ENCODE measurements at places on chromosomes 6 and 20.

GRCh38 chr6:152765331-152765730, 14.7 kb downstream of the VIP start:
- DNase-seq = no peak

- DNase-seq = no peak
These were observed 478 bp upstream of the MTHFD1L start for GRCh38 chr6:150865043-150865405.

DNA sequence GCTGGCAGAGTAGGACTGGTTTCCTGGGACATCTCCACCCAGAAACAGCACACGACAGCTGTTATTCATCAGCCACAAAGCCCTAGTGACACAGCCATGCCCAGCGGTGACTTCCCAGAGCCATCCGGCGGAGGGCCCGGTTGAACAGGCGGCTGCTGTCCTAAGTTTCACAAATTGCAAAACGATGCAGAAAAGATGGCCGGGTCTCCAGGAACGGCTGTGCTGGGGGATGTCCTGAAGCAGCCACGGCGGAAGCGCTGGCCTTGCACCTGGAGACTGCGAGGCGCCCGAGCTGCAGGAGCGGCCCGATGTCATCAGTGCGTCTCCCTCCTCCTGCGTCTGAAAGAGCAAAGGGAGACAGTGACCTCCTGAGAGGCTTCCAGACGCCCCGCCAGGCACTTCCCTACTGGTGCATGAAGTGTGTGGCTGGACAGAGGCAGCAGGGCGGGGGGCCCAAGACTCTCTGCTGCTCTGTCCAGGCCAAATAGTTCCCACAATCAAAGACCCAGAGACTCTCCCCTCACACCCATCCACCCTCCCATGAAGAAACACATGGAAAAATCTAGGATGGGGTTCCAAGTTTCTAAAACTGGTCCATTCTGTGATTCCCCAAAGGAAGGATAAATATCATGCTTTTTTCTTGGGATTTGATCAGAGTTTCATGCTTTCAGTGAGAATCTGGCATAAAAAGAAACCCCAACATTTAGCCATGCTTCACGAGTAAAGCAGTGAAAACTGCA, 44.0 kb downstream of the SSR1 start:
- DNase-seq = no peak

DNA sequence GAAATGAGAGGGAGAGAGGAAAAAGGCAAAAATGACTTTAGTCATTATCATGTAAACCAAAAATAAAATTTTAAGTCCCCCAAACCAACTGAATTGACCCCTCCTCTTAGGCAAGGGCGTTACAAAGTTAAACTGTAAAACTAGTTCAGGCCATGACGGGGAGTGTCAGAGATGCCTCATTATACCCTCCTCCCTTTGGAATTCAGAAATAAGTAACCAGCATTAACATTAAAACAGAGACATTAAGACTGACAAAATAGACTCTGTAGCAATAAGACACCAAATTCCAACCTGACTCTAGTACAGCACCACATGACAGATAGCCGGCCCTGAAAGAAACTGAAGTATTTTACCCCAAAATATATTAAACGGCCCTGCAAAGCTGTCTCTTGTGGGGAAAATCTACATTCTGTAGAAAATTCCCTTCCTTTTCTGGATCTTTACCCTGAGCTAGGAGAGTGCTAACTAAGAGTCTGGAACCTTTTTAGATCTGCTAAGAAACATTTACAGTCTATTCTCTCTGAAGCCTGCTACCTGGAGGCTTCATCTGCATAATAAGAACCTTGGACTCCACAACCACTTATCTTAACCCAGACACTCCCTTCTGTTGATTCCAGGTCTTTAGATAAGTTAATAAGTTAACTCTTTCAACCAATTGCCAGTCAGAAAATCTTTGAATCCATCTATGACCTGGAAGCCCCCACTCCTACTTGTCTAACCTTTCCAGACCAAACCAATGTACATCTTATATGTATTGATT, 150.7 kb downstream of the PKHD1 start:
- no peak for DNase-seq

DNA sequence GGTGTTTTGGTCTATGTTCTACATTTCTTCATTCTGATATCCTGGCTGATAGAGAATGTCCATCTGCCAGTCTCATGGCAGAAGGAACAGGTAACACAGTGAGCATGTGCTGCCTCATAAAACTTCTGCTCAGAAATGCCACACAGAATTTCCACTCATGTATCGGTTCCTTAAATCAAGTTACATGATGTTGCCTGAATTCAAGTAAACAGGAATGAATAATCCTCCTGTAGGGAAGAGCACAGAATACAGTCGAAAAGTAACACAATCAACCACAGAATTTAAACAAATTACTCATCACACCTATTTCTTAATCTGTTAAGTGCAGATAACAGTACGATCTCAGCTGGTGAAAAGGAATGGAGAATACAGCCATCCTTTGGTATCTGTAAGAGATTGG, 74.7 kb downstream of the FAM217A start:
- no peak for DNase-seq

DNA sequence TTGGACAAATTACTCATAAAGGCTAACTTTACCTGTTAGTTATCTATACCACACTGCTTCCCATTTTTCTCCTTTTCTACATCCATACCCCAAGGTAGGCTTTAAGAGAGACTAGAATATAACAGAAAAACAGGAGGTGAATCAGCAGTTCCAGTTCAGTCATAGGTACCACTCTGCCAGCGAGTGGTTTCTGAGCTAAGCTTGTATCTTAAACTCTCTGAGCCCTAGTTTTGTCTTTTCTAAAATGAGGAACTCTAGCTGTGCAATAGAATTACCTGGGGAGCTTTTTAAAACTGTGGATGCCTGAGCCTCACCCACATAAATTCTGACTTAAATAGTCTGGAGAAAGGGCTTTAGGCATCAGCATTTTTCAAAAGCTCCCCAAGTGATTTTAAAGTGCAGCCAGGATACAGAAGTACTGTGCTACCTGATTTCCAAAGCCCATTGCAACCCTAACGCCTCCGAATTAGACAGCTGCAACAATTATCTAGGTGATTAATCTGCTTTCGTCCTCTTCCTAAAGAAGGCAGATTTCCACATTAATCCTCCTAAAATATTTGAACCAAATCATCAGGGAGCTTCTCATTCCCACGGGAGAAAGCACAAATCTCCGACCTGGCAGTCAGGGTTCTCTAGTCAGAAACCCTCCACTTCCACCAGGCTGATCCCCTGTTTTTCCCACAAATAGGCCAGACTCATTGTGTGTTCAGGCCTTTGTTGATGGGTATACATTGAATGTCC, 37.4 kb upstream of the RPL7L1 start:
- no peak for DNase-seq

DNA sequence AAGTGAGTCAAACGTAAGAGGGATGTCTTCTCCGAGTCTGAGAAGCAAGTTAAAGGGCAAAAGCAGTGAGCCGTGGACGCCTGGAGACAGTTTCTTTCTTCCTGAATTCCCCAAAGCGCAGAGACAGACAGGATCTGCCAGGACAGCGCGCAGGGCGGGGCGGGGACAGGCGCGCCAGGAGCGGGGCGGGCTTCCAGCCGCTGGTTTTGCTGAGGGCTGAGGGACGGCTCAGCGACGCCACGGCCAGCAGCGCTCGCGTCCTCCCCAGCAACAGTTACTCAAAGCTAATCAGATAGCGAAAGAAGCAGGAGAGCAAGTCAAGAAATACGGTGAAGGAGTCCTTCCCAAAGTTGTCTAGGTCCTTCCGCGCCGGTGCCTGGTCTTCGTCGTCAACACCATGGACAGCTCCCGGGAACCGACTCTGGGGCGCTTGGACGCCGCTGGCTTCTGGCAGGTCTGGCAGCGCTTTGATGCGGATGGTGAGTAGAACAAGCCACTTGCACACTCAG, at the start of gene SCGN:
Gene SCGN (plus strand): TSS at position 209 of the 509 bp plus-strand sequence. CDS start 189 bp downstream, at position 398.
- peak; percentile 29 for DNase-seq

GRCh38 chr6:52931351-52931750, 21.9 kb upstream of the GSTA3 start:
- DNase-seq = no peak

DNA sequence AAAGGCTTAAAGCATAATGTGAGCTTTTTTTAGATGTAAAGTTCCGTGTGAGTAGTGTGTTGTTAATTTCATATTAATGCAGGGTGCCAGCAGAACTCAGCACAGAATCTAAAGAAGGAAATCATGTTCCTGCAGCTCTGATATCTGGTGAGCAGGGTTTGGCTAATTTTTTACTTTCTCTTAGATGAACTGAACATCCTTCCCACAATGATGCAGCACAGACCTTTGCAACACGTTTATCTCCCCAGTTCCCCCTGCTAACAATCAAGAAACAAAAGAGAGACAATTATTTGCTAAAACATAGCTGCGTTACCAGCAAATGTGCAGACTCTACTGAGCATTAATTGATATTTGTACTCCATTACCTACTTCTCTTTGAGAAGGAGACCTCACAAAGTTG, 39.1 kb upstream of the ATXN1 start:
- DNase-seq = no peak

- DNase-seq = peak; percentile 78
These were observed 1.3 kb downstream of the TAPBP start for GRCh38 chr6:33312361-33313104.

GRCh38 chr20:20562507-20562906, 149.9 kb downstream of the RALGAPA2 start:
- DNase-seq = no peak

DNA sequence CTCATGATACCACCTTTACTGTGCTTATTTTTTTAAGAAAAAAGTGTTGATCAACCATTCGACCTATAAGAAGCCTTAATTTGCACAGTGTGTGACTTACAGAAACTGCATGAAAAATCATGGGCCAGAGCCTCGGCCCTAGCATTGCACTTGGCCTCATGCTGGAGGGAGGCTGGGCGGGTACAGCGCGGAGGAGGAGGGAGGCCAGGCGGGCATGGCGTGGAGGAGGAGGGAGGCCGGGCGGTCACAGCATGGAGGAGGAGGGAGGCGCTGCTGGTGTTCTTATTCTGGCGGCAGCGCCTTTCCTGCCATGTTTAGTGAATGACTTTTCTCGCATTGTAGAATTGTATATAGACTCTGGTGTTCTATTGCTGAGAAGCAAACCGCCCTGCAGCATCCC, 15.6 kb upstream of the SLC22A1 start:
- DNase-seq = no peak

- DNase-seq = no peak
These were observed 186.9 kb downstream of the HIVEP2 start for GRCh38 chr6:142757852-142758628.

DNA sequence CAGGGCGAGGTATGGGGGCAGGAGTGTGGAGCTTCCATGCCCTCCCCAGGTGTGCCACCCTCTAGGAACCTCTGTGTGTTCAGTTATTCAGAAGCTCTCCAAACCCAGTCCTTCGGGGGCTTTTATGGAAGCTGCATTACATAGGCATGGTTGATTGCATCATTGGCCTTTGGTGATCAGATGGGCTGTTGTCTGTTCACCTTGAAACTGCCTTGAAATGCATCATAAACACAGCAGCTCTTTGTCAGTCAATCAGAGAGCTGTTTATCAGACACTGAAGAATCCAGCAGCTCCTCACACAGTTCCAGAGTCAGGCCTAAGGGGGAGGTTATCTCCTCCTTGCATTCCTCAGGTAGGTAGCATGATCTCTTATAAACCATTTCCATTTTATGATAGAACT, 62.4 kb downstream of the E2F3 start:
- no peak for DNase-seq

GRCh38 chr6:44217332-44218143, 812 bp downstream of the MYMX start:
- no peak for DNase-seq

GRCh38 chr6:16129623-16130401, 926 bp downstream of the MYLIP start:
- no peak for DNase-seq

- no peak for DNase-seq
These were observed 29.1 kb downstream of the RREB1 start for GRCh38 chr6:7136859-7137334.

DNA sequence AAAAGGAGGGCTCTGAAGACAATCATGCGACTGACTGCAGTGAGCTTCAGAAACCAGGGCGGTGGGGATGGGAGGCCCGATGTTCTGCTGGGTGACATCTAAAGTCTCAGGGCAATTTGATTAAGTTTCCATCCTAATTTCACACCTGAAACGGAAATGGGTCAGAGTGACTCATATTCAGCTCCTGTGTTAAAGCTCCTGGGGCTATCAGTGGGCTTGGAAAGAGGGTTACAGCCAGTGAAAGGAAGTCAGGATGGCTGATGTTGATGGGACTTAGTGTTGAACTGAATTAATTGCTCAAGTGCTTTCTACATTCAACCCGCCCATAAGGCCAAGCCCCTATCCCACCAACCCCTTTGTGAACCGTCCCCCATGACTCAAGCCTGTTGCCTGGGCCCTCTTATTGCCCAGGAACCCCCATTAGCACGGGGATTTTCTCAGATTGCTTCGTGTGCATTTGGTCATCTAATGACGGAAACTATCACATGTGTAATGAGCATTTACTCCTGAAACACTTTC, 47.1 kb upstream of the TBC1D7 start:
- DNase-seq = no peak

DNA sequence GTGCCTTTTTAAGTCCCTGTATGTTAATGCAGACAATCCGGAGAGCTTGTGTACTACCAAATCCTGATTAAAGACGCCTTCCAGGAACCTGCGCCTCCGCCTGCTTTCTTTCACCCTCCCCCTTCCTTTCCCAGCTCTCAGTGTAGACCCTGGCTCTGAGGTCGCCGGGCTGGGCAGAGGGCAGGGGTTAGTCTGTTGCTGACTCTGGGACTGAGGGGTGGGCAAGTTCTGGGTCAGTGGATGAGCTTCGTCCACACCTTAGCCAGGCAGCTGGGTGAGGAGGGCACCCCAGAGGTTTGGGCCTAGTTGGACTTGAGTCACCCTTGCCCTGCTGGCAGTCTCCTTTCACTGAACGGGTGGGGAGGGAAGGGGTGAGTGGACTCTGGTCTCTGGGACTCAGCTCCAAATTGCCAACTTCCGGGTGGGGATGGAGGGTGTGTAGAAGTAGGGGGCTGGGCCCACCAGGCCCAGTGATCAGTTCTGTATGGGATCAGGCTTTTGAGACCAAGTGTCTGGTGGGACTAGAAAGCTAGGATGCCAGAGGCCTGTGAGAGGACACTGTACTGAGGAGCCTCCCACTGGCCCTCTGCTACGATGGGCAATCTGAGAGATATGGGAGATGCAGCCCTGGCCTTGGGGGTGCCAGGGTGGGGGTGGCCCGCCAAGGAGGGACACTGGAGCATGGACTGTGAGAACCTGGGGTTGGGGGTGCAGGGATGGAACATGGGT, 21.3 kb upstream of the SLC22A7 start:
- DNase-seq = no peak

- no peak for DNase-seq
These were observed 6.8 kb downstream of the GUCA1A start for GRCh38 chr6:42179945-42180313.

- DNase-seq = no peak
These were observed 79.7 kb upstream of the FOXP4 start for GRCh38 chr6:41466437-41466990.

GRCh38 chr6:157550114-157550989, 169.4 kb downstream of the ZDHHC14 start:
- DNase-seq = no peak

- DNase-seq = no peak
These were observed 13.0 kb downstream of the PCK1 start for GRCh38 chr20:57573894-57574293.
